ENCODE measurements at places on chromosomes 12 and 14.
A peak's percentile ranks its signal among the peaks of the same experiment; 100 is the strongest.

DNA sequence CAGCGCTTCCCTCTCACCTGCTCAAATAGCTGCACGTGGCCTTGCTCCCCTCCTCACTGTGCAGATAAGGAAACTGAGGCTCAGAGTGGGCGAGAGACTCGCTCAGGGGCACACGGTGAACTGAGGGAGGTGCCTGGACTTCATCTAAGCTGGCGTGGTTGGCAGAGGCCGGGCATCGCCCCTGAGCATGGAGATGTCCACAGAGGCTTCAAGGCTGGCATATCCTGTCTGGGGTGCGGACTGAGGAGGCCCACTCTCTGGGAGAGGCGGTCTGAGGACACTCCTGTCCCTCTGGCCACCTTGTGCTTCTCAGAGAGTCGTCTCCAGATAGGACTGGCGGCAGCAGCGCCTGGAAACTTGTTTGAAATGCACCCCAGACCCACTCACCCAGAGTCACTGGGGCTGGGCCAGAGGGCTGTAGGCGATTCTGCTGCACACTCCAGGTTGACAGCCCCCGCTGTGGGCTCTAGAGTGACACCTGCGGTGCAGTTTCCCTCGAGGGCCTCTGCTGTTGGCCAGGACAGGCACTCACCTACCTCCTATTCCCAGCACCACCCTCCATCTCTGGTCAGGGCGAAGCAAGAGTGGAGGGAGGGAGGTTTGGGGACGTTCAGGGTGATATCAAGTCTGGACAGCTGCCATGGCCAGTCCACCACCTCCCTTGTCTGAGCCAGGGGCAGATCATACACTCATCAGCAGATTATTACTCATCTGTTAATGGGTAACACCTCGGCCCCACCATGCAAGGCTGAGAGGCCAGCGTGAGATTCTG, 11.2 kb upstream of the LBHD2 start:
- peak; percentile 79 for DNase-seq

DNA sequence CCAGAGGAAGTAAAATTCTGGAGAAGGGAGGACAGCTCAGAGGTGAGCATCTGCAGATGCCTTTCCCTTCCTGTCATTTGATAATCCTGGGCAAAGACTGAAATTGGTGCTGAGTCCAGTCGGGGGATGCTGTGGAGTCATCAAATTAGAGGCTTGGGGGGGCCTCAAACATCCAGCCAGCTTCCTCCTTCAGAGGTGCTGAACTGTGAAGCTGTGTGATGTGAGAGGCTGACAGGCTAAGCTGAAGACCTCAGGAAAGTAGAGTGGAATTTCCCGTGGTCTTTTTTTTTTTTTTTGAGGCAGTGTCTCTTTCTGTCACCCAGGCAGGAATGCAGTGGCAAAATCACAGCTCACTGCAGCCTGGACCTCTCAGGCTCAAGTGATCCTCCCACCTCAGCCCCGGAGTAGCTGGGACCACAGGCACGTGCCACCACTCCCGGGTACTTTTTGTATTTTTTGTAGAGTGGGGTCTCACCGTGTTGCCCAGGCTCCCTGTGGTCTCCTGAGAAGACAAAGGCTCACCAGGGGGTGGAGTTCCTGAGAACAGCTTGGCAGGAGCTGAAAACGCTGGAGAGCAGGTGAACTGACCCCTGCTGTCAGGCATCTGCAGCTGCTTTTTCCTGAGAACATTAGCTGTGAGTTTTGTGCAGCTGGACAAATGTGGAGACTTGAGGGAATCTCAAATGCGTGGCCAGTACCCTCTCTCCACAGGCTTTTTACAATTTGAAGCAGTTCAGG, 6.1 kb upstream of the TCL1B start:
- DNase-seq: no peak

DNA sequence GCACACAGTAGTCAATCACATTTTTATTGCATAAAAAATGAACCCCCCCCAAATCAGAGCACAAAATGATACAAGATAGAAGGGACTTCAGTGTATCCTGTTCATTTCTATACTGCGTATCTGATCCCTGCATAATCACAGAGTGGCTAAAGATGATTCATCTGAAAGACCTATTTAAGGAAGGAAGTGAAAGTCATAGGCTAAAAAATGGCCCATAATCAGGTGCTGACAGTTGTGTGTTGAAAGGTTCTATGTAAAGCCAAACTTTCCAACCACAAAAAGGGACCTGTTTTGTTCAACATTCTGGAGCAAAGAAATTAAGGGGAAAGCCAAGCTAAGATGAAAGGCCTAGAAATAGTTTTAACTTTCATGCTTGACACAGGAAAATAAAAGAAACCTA, 147.8 kb upstream of the ATP2B1 start:
- DNase-seq: no peak

GRCh38 chr14:34059925-34060650, 109.2 kb upstream of the EGLN3 start:
- peak; percentile 94 for DNase-seq

- DNase-seq: no peak
These were observed 223.7 kb downstream of the ZFP36L1 start for GRCh38 chr14:68568907-68569897.

DNA sequence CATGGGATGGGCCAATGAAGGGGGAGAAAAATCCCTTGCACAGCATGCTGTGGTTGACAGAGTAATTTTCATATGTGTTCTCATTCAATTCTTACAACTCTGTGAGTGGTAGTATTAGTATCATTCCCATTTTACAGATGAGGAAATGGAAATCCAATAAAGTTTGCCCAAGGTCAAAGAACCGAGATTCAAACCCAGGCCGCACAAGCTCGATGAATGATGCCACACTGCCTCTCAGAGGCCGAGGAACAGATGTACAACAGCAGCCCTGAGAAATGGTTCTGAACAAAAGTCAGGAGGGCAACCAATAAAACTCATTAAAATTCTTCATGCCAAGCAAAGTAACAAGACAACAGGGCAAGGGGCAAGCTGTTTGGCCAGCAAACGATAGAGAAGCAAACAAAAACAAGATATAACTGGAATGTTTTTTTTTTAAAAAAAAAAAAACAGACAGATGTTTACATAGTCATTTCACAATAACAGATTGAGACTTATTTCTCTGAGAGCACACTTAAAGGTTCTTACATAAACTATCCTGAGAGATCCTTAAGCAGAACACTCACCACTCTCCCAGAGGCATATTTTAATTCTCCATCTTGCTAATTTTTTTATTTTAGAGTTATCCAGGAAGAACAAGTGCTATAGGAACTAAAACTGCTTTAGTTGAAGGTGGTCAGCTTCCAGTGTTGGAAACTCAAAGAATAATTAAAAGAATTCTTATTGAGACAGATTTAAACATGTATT, 85.8 kb downstream of the EXOC5 start:
- DNase-seq: no peak

DNA sequence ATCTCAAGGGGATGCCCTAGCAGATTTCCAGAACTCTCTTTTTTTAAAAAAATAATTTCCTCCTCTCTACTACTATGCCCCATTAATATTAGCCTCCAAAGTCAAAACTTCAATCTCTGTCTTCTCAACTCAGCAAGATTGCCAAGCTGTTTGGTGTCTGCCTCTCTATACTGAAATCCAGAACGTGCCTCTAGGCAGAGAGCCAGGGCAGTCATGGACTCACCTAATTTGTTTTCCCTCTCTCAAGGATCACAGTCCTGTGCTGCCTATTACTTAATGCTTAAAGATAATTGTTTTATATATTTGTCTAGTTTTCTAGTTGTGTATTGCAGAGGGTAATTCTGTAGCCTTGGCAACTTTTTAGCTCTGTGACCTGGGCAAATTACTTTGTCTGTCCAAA, 74.7 kb downstream of the E2F7 start:
- DNase-seq: no peak

DNA sequence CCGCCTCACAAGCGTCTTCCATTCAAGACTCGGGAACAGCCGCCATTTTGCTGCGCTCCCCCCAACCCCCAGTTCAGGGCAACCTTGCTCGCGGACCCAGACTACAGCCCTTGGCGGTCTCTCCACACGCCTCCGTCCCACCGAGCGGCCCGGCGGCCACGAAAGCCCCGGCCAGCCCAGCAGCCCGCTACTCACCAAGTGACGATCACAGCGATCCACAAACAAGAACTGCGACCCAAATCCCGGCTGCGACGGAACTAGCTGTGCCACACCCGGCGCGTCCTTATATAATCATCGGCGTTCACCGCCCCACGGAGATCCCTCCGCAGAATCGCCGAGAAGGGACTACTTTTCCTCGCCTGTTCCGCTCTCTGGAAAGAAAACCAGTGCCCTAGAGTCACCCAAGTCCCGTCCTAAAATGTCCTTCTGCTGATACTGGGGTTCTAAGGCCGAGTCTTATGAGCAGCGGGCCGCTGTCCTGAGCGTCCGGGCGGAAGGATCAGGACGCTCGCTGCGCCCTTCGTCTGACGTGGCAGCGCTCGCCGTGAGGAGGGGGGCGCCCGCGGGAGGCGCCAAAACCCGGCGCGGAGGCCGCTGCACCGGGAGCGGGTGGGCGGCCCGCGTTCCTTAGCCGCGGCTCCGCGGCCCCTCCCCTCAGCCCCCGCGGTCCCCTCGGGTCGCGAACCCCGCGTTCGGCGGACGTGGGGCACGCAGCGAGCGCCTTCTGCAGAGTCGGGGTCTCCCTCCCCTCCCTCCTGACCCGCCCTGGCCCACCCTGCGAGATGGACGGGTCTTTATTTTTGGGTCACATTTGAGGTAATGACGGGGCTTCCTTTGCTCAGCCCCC, at the start of gene UBC:
Gene UBC, minus strand, starts transcription at position 259 of the 847 bp plus-strand sequence. CDS start 879 bp downstream, outside the sequence.
- peak; percentile 96 for DNase-seq

- no peak for DNase-seq
These were observed 41.9 kb downstream of the MMAB start for GRCh38 chr12:109531411-109531810.

DNA sequence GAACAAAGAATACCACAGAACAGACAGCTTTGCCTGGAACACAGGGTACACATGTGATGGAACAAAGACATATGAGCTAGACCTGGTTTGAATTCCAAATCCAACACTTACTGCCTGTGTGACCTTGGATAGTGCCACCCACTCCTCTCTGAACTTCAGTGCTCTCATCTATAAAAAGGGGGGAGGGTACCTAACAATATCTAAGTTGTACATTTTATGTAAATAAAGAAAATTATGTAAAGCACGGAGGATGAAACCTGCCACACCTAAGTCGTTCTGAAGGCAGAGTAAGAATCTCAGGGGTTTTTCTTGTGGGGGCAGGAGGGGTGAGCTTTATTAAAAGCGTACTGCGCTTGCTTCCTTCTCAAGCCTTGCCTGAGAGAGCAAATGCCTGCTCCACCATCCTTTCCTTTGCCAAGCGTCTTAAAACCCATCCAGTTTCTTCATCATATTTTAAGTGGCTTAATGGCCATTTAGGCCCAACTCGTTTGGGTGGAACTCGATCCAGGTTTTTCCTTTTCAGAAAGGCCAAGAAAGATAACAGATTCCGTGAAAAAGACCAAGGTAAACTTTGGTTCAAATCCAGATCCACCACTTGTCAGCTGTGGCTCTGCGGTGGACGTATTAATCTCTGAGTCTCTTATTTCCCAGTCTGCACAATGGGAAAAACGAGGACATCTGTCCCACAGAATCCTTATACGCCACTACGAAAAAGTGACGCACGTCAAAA, 946 bp downstream of the DDX24 start:
- DNase-seq: no peak

DNA sequence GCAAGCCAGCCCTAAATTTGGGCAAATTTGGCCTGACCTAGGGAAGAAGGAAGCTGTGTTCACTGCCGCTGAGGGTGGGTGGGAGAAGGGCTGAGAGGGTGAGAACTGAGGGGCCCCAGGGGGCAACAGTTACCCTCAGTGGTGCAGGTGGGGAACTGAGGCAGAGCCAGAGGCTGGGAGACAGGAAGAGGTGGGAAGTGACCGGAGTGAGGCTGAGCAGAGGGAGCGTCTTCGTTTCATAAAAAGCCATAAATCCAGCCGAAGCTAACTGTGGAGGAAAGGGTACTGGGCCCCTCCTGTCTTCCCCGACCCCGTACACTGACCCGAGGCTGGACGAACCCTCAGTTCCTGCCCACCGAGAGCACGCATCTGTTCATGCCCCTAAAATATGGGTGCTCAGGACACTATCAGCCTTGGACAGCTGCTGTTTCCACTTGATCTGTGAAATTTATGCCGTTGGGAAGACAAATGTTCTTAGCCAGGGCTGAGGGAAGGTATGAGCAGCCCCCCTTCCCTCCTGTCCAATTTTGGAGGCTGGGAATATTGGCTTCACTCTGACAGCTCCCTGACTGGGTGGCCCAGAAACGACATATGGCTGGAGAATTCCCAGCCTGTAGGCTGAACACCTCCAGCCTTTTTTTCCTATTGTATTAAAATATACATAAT, 116.5 kb downstream of the KIF26A start:
- DNase-seq: no peak

- DNase-seq: no peak
These were observed 394.5 kb upstream of the ATP2B1 start for GRCh38 chr12:90102957-90103652.

GRCh38 chr12:32305163-32305562, 94.2 kb upstream of the FGD4 start:
- no peak for DNase-seq

GRCh38 chr12:111078731-111079130, 158.4 kb upstream of the MYL2 start:
- no peak for DNase-seq

DNA sequence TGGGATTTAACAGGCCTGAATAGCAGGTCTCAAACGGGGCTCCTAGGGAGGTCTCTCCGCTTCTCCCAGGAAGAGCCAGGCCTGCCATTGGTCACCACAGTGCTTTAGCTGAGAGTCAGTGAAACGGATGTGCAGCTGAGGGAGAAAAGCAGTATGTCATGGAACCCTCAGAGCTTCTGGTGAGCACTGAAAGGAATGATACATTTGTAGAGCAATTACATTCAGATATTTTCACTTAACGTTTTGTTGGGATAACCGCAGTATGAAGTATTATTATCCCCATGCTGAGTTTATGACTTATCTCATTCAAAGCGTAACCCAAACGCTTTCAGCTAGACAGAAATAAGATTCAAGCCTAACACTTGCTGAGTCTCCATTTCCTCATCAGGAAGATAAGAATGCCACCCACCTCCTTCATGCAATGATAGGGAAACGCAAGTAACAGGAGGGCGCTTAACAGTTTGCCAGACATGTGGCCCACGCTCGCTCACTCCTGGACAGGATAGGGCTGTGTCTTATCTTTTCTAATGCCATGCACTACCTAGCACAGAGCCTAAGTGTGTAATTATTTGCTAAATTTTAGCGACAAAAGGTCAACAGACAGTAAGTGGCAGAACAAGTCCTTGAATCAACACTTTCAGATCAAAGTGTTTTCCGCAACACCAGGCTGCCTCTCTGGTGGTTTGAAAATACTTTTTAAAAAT, 28.2 kb downstream of the DAD1 start:
- peak; percentile 12 for DNase-seq

- DNase-seq: no peak
These were observed 34.5 kb upstream of the FRS2 start for GRCh38 chr12:69435644-69436043.

DNA sequence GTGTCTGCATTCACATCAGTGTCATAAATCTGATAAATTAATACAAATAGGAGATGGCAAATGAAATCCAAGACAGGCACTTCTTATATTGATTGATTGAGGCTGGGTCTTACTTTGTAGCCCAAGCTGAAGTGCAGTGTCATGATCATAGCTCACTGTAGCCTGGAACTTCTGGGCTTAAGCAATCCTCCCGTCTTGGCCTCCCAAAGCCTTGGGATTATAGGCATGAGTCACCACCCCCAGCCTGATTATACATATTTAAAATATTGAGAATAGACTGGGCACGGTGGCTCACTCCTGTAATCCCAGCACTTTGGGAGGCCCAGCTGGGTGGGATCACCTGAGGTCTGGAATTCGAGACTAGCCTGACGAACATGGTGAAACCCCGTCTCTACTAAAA, 51.3 kb downstream of the MARK3 start:
- no peak for DNase-seq

GRCh38 chr14:30528778-30529642, 29.9 kb upstream of the G2E3 start:
- DNase-seq: no peak
